Transverse colon (tissue), 4 donors: ENCODE measurements at places on chromosomes 3 and 15.

- no peak for DNase-seq
Measured at GRCh38 chr3:48276911-48277641, 36.2 kb downstream of the ZNF589 start.

- no peak for DNase-seq
Measured at GRCh38 chr3:41247055-41248004, 48.0 kb downstream of the CTNNB1 start.

- no peak for DNase-seq
Measured at GRCh38 chr3:83011481-83011880, 1250.0 kb upstream of the GBE1 start.

DNA sequence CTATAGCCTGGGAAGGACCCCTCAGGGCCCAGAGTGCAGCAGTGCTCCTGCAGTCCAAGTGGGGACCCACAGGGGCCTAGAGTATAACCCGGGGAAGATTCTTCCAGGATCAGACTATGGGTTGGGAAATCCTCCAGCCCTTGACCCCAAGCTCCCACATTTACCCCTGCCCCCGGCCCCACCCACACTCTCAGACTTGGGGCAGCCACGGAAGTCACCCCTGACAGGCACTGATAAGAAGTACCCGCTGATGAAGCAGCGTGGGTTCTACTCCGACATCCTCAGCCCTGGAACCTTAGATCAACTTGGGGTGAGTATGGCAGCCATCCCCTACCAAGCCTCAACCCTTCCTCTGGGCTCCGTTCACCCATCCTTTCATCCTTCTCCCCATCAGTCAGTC is 6.3 kb downstream of the DNAH1 start:
- no peak for DNase-seq

- peak; percentile 51 for DNase-seq
Measured at GRCh38 chr3:63864008-63864964, 619 bp downstream of the ATXN7 start.

DNA sequence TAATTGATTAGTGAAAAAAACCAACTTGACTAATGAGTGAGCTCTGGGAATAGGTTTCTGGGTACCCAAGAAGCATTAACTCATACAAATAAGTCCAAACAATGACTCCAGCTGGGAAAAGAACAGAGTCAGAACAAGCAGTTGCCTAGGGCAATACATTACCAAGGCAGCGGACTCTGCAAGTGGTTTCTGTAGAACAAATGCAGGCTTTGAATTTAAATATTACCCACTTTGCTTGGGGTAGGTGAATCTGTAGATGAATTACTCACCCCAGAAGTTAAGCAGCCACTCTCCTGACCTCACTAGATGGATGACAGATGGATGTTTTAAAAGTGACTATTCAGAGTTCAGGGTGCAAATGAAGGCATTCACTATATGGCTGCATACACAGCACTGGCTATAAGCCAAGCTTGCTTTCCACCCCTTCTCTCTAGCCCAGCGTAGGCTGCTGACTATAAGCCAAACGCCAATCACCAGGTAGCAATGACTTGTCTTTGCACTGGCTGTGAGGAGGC is 73.1 kb upstream of the BHLHE40 start:
- no peak for DNase-seq

- DNase-seq, result no peak
Measured at GRCh38 chr3:32097768-32098167, 8.7 kb upstream of the GPD1L start.

- DNase-seq, result peak; percentile 78
Measured at GRCh38 chr3:184371570-184372018, 6.4 kb downstream of the THPO start.

- DNase-seq, result no peak
Measured at GRCh38 chr15:42549741-42550392, 1.2 kb downstream of the HAUS2 start.

GRCh38 chr3:38222032-38222634 is 43.5 kb upstream of the SLC22A13 start:
- DNase-seq, result no peak

DNA sequence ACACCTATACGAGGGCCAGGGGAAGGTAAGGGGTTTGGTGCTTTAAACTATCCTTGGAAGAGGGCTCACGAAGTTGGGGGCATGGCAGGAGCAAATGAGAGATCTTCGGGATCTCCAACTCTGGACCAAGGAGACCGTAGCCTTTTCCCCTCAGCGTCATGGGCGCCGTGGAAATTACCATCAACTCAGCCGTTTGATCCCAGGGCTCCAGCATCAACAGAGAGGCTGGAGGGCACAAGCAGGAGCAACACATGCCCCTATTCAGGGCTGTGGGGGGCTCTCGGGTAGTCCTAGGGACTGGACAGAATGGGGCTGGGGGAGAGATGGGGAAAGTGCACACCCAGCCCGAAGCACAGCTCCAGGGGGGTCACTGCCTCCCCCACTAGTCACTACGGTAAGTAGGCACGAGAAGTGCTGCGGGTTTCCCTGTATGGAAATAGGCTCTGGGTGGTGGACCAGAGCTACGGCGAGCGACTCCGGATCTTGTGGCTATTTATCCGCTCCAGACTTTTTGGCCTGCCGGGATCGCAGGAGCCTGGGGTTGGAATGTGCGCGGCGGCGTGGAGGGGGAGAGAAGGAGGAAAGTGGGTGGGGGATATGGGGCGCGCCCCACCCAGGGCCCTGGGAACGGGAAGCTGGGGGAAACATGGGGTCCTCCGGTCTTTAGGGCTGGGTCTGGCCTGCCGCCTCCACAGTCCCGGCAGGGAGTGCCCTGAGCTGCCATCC is 539 bp upstream of the LAMB2 start:
- peak; percentile 88 for DNase-seq

DNA sequence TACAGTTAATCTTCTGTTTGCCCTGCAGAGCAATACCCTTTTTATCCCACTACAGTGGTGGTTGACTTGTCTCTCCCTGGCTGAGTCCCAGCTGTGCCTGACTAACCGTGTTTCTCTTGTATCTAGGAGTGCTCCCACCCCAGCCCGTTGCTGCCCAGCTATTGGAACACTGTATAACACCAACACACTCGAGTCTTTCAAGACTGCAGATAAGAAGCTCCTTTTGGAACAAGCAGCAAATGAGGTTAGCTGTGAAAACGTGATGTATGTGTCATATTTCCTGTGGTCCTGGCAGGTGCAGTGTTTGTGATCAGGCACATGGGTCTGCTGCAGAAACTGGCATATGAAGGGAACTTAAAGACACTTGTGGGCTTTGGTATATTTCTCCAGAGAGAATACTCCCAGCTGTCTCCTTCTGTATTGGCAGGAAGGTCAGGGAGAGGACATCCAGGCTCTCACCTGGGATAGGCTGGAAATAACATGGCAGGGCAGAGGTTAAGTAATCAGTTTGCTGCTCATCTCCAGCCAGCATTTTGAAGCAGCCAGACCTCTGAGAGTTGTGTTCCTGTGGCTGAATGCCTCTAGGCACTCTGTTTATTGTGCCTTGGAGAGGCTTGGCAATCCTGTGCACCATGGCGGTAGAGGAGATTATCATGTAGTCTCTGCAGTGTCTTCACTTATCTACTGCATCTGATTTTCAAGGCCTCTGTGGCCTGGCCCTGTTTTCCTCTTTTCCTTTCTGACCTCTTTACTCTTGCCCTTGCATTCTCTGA is 34.8 kb downstream of the ATG7 start:
- no peak for DNase-seq

DNA sequence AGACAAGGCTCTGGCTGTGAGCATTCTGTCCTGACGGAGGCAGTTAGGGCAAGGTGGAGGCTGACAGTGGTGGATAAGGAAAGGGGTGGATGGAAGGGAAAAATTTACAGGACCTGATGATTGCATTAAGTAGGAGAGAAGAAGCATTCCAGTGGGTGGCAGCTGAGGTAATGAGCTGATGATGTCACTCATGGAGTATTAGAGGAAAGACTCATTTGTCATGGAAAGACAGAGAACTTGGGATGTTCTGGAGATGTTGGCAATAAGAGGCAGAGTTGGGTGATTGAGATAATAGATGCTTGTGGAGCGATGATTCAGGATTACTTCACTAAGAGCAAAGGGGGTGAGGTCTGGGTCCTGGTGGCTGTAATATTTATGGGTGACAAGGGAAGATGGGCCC is 63.6 kb upstream of the SCN5A start:
- no peak for DNase-seq

- no peak for DNase-seq
Measured at GRCh38 chr3:71421820-71422566, 161.5 kb downstream of the FOXP1 start.

DNA sequence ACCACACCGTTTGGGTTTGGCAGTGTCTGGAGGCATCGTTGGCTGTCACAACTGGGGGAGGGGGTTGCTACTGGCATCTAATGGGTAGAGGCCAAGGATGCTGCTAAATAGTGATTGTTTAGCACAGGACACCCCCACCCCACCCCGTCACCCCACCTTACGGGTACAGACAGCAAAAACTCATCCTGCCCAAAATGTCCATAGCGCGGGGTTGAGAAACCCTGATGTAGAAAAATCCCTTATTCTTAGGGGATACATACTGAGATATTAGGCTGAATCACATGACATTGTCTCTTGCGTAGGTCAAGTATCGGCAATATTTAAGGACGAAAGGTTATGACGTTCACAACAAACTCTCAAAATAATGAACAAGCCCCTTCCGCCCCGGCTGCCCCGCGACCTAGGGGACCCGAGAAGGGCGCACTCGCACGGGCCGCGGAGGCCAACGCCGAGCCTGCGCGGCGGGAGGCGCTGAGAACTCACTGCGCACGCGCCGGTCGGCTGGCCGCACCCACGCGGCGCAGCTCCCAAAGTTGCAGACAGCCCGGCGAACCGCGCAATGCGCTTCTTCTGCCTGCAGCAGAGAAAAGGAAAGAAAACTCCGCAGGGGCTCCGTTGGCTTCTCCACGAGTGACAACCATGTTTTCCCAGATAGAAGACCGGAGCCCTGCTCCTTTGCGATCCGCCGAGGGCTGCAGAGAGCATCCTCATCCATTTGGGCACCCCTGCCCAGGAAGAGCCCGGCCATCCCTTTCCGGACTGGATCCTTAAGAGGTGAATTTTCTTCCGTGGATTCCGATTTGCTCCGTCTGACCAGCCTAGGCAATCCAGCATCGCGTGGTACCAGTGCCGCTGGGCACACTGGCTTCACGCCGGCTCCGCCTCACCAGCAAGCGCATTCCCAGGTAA is 136.8 kb upstream of the CCDC54 start:
- DNase-seq, result peak; percentile 75

DNA sequence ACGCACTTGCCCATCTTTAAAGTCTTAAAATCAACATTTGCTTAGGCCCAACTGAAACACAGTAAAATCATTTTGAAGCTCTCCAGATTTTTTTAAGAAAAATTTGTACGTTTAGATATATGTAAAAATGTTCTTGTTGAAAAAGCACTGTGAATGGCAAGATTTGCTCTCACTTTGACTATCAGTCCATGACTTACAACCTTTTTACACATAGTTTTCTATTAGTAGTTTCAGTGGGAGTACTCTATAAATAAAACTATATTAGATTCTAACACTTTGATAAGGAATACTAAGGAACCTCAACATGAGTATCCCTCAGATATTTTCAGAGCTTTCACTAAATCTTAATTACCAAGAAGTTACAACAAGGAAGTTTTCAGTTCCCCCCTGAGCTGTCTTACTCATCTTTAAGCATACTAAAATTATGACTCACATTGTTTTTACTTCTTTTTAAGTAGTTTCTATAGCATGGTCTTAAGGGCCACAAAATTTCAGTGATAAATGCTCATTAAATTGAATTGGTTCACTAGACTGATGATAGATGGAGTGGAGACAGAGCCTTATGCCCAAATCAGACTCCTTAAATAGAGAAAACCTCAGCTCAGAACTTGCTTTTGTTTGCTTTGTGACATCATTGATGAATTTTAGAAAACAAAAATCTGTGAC is 31.6 kb upstream of the RAP2B start:
- DNase-seq, result no peak
